ENCODE measurements at places on chromosomes 6 and 20. TPM values are rescaled to one million over a fixed set of nuclear protein-coding genes. Genes with fewer than 3 reads are reported as not detected.

SIRPD gene
- polyA plus RNA-seq: 0.46 TPM

ACTL10 gene
- polyA plus RNA-seq: 2.8 TPM

FGD2 gene
- 22.1 TPM for polyA plus RNA-seq

MOXD1 gene
- 3.2 TPM for polyA plus RNA-seq

HEY2 gene
- 2.8 TPM for polyA plus RNA-seq

SLC22A23 gene
- 16.4 TPM for polyA plus RNA-seq

BMP7 gene
- 2.4 TPM for polyA plus RNA-seq

GJA10 gene
- polyA plus RNA-seq: not detected

EPB41L1 gene
- 4.2 TPM for polyA plus RNA-seq

IL20RA gene
- polyA plus RNA-seq: 3.4 TPM

PNRC1 gene
- 230 TPM for polyA plus RNA-seq

C20orf144 gene
- 0.23 TPM for polyA plus RNA-seq
